Right renal pelvis (tissue), 4 donors: ENCODE measurements at places on chromosomes 7 and 10. TPM values are rescaled to one million over a fixed set of nuclear protein-coding genes. Genes with fewer than 3 reads are reported as not detected.

Gene ZNF503
- polyA plus RNA-seq: 70.5 TPM

- DNase-seq: no peak
Measured at GRCh38 chr7:75572396-75572795, 80.3 kb downstream of the SPDYE5 start.

Gene HOXA4
- 23.6 TPM for polyA plus RNA-seq

Gene OR9A2
- not detected for polyA plus RNA-seq

Gene CPA2
- polyA plus RNA-seq: 0.34 TPM

Gene ACTL6B
- not detected for polyA plus RNA-seq

DNA sequence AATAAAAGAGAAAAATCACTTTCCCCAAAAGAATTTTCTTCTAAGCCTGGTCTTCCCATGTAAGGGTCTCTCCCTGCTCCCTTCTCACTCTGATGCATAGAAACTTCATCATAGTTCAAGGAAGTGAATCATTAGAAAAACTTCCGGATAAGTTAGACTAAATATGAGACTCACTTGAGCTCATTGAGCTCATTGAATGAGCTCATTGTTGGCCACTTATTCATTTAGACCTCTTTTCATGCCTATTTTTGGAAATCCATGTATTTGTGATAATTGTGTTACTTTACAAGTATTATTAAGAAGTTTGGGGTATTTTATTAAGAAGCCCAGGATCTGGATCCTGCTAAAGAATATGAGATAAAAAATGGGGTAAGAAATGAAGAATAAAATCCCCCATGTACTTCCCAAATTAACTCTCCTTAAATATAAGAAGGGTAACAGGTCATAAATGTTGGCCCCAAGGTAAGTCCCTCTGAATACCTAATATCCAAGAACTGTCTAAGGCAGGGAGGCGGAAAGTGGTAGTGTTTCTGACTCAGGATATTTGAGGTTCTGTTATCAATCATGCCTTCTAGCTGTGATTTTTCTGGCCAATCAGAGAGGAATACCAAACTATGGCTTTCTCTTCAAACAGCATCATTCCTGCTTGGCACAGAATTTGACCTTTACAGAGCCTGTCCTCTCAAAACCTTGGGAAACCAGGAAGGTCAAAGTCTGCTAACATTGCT is 236.5 kb upstream of the PTN start:
- no peak for DNase-seq

Gene NCF1
- polyA plus RNA-seq: 0.84 TPM

DNA sequence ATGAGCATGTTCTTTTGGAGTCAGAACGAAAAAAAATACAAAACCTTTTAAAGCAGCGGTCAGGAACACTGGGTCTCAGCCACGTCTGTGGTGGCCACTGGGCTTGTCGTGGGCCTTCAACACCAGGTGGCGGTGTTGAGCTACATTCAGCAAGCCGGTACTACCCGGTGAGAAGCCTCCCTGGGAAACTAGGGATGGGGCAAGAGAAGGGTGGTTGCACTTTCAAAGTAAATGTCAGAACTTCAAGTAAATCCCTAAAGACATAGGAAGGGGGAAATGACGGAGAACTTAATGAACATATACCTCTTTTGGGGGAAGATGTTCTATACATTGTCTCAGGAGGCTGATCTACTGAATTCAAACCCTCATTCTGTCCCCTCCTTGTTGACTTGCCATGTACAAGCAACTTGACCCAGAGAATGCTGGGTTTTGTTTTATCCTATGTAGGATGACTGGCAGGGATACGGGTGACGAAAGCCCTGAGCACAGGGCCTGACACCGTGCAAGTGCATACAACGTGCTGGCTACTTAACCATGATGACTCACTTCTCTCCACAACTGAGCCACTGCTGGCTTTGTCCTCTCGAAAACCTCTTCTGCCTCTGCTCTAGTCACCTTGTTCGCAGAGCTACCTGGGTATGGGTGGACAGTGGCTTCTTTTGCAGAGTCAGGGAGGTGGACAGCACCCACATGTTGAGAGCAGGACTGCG is 49.0 kb upstream of the BAMBI start:
- peak; percentile 77 for DNase-seq

Gene MAT1A
- polyA plus RNA-seq: 0.81 TPM

DNA sequence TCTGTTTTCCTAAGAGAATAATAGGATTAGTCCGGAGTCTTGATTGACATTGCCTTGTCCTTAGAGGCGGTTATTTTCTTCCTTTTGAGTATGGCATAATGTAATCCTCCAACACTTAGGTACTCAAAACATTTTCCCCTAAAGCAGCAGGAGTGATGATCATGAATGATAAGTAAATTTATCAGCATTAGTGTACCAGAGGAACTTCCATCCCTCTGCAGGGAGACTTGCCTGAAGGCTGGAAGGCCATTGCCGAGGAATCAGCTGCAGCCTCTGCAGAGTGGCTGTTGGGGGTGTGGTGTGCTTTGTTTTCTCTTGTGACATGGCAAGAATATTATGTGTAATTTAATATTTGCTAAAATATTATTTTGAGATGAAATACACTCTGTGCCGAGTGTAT is 56.8 kb downstream of the RAB11FIP2 start:
- DNase-seq: no peak

DNA sequence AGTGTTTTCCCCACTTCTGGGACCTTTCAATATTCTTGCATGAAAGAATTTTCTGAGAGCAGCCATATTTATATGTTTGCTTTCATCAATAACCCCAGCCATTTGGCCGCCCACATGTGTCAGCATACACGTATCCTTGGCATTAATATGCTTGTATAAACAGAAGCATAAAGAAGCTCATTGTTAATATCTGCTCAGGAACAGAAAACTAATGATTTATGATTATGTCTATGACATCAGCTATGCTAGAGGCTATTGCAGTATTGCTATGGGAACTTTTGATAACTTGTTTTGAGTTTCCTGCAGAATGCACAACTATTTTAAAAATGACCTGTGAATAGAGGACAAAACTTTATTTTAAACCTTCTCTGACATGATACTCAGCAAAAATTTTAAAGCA is 300.9 kb upstream of the MTPN start:
- no peak for DNase-seq
